H7 (cell line): ENCODE measurements at places on chromosomes 2 and 18. TPM values are rescaled to one million over a fixed set of nuclear protein-coding genes. Genes with fewer than 3 reads are reported as not detected.

GRCh38 chr2:206527153-206527552 lies 83.8 kb downstream of the ADAM23 start:
- no peak for DNase-seq

DNA sequence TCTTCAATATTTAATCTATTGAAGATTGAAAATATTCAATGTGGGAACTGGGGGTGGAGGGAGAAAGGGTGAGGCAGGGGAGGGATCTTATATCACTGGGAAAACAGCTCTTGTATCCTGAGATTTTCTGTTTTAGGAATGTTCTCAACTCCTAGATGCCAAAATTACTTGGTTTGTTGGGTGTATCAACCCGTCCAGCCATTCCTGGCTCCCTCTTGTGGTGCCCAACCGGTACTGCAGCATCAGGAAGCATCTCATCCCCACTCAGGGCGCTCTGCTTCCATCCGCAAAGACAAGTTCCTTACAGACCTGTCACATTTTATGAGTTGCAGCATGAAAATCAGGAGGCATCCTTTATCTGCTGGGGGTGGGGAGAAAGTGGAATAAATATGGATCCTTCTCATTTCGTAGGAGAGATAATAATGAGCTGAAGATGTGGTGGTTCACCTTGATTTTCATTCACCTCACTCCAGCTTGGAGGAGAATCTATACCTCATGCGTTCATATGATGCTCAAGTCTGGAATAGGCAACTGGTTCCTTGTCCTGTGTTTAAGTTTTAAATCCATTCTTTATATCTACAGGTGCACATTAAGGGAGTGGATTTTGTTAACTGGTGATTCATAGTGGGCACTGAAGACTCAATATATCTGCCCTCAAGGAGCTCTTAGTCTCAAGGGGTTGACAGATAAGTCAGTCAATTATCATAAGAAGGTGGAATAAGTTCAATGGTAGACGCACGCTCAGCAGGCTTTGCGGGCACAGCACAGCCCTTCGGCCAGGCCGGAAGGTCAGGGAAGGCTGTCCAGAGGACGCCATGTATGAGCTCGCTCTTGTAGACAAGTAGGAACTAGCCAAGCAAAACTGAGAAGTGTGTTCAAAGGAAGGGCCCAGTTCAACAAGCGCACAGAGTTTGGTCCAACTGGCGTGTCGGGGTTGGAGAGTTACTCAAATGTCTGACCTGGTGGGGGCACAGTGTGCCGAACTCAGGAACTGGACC lies 127.3 kb downstream of the RNF144A start:
- DNase-seq = peak; percentile 88

GRCh38 chr2:237725661-237726060 lies 72.9 kb upstream of the RBM44 start:
- no peak for DNase-seq

DNA sequence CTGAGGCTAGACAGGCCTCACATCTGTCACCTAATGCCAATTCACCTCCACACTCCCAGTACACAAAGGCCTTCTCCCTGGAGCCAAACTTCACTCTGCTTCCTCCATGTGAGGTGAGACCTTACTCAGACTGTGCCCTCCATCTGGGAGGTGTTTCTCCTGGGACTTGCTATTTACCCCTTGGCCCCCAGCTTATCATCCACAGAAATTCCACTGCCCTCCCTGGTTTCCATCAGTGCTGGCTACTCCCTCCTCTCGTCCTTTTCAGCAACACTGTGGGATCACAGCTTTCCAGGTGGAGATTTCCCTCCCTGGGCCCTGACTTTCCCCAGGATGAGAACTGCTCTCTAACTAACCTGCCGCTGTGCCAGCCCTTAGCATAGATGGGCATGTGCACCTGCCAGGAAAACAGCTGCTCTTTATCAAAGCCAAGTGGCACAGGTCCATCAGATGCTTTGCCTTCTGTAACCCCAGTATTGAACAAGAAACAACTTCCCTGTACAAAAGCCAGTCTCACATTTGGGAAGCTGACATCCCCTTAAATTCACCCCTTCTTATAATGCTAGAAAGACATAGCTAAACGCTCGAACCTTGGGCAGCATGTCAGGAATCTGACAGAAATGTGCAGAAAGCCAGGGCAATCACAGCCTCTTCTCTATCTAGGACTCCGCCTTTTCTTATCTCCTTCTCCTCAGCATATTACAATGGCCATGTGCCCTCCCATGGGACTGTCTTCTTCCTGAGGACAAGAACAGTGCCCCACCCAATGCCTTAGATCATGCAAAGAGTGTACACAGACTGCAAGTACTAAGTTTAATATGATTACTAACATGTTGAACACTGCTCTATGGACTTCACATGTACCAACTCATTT lies 535.5 kb upstream of the ID2 start:
- DNase-seq = no peak

GRCh38 chr2:128786741-128787478 lies 468.2 kb upstream of the HS6ST1 start:
- DNase-seq = peak; percentile 77

GRCh38 chr2:85560812-85561279 lies 447 bp downstream of the GGCX start:
- DNase-seq = no peak

- no peak for DNase-seq
Measured at GRCh38 chr2:234968631-234969305, 17.0 kb downstream of the SH3BP4 start.

DNA sequence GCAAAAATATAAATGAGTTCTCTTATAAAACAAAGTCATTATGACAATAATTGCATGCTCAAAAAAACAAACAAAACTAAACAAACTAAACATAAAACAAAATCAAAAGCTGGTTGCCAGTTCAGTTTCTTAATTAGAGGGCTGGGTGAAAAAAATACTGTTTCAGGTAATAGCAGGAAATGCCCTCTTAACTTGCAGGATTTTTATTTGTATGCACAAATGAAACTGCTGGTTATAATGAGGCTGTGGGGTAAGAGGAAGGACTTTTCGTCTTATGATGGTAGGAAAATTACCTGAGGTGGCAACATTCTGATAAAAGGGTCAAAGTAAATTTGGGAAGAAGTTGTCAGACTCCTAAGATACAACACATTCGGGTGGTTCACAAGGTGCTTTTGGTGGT lies 21.5 kb upstream of the CDKL4 start:
- no peak for DNase-seq

GRCh38 chr2:216793386-216793785 lies 66.5 kb downstream of the TNP1 start:
- DNase-seq = no peak

- DNase-seq = no peak
Measured at GRCh38 chr2:196747400-196747799, 52.1 kb downstream of the GTF3C3 start.

DNA sequence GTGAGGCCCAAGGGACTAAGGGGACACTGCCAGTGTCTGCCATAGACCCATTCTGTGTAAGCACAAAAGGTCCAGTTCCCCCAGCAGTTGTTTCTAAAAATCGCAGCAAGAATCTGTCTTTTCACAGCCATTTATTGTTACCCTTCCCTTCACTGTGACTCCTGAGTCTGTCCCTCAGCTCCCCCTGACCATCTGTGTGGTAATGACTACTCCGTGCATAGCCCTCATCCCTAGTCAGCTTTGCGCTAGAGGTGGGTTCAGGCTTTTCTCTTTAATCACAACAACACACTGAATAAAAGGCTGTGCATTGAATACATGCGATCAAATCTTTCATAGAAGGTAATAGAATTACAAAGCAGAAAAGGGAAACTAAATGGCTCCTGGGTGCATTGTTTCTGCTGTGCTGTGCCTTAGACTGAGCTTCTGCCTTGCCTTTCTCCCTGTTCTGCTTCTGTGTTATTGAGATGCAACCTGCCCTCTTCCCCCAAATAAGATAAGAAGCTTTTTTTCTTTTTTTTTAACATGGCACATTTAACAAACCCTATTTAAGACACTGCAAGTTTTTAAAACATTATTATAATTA lies 836.0 kb upstream of the CDH2 start:
- DNase-seq = no peak

DNA sequence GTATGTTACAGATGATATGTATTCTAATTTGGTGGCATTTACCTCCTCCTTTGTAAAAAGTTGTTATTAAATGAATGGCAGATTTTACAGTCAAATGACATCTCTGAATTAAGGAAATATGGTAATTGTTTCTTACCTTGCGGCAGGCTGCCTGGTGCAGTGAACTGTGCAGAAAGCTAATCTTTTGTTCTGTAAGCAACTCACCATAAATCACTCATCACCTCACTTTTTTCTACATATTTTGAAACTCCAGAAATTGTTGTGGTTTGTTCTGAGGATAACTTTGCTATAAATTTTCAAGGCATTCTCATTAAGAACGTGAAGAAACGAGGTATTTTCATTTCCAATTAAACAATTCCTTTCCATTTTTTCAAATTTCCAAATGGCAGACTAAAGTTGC lies 52.7 kb downstream of the ST6GAL2 start:
- no peak for DNase-seq

DNA sequence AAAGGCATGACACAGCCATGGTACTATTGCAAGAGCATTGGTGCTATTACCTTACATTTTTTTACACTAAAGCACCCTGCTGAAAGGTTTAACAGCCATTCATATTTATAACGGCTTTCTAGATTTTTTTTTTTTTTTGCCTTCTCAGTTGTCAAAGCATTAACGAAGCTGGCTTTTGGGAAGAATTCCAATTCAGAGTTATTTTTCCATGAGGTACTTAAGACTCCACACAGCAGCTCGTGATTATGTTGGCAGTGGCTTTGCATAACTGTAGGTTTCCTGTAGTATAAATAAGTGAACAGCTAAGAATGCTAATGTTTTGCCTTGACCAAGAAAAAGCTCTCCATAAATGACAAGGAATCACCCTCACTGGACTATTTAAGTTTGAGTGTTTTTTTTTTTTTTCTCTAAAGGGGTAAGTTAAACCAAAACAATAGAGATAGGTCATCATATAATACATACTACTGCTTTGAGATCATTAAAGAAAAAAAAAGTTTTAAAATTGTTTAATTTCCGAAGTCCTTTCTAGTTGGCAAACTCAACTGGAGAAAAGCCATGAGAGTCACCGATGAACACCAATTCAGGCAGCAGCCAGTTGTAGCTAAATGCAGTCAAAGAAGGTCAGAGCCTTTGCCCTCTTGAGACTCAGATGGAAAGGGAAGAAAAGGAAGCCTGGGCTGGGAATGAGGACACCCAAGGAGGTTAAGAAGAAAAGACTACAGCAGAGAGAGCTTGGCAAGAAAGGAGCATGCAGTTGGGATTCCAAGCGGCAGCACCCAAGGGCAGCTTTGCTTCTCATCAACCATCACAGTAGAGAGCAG lies 187.4 kb upstream of the NCKAP5 start:
- DNase-seq = no peak

DNA sequence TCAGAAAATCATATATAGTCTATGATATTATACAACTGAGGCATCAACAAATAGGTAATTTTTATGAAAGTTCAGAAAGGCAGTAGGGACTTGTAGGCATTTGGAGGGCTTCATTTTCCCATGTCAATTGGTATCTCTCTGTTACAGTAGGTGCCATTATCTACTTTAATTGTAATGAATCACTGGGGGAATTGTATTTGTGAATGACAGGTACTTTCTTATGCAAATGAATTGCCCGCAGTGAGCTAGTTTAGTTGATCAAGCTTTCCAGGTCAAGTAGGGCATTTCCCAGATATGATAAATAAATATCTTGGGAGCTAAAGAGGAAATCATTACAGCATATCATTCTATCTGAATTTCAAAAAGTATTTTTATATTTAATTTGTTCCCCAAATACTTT lies 1116.3 kb downstream of the DPP10 start:
- no peak for DNase-seq

Gene SPR
- total RNA-seq = 3.7 and 8.0 TPM in 2 replicates

Gene SLC38A11
- total RNA-seq = not detected in 2 replicates

Gene REG3G
- total RNA-seq = not detected in 2 replicates

Gene ATF2
- total RNA-seq = 37.0 and 43.7 TPM in 2 replicates

Gene LHCGR
- 0.22 TPM in 1 of 2 replicates, not detected in the other for total RNA-seq

Gene ASB18
- not detected in 2 replicates for total RNA-seq
